ENCODE measurements at places on chromosomes 13 and 19. TPM values are rescaled to one million over a fixed set of nuclear protein-coding genes. Genes with fewer than 3 reads are reported as not detected.

Gene C19orf67
- total RNA-seq: not detected

Gene ADAMTS10
- 3.4 TPM for total RNA-seq

Gene SBSN
- total RNA-seq: 595 TPM

Gene OR7A5
- not detected for total RNA-seq

Gene CCNA1
- not detected for total RNA-seq

Gene TIMM29
- total RNA-seq: 35.6 TPM

Gene CNFN
- total RNA-seq: 1,219 TPM

Gene FGF14
- total RNA-seq: 4.2 TPM

Gene WTIP
- 2.1 TPM for total RNA-seq

Gene SPART
- total RNA-seq: 60.3 TPM

Gene CEACAM21
- total RNA-seq: not detected

Gene ZNF558
- total RNA-seq: 7.8 TPM

Gene KLF1
- not detected for total RNA-seq

Gene RNF17
- not detected for total RNA-seq

Gene SHISA2
- not detected for total RNA-seq

Gene LYPD3
- total RNA-seq: 785 TPM

Gene OR7C1
- total RNA-seq: not detected

All from esophagus squamous epithelium (tissue), 5 donors.